ENCODE measurements at places on chromosomes 11 and 22.

GRCh38 chr11:575313-575995 lies 816 bp upstream of the PHRF1 start:
- DNase-seq: no peak

DNA sequence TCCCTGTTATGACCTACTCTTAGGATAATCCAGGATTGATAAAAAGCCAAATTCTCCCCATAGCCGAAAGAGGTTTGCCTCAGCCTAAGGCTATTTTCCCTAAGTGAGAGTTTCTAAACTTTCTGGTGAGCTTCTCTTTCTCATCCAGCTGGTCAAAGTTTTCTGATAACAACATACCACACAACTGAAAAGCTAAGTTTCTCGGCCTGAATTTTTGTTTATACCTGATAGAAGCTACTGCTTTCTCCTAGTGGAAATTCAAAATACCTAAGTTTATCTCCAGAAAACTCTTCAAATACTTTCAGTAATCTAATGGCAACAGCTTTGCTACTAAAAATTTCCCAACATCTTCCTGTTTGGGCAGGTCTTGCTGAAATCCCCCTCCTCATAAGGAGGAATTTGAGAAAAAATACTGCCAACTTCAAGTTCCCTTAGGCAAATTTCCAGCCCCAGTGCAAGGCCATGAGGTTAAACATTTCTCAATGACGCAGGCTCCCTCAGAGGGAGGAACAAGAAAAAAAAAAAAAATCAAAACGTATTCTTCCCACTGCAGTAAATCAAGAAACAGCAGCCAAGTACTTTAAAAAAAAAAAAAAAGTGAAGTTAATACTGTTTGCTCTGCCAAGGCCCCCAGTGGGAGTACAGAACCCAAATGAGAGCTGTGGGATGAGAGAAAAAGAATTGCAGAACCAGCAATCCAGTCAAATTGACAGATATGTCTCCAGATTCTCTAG lies 127.0 kb downstream of the MRTFA start:
- no peak for DNase-seq

- DNase-seq: no peak
Observed at GRCh38 chr22:29243874-29244446, 23.8 kb downstream of the RHBDD3 start.

GRCh38 chr22:45296628-45297297 lies 12.0 kb downstream of the UPK3A start:
- DNase-seq: no peak

DNA sequence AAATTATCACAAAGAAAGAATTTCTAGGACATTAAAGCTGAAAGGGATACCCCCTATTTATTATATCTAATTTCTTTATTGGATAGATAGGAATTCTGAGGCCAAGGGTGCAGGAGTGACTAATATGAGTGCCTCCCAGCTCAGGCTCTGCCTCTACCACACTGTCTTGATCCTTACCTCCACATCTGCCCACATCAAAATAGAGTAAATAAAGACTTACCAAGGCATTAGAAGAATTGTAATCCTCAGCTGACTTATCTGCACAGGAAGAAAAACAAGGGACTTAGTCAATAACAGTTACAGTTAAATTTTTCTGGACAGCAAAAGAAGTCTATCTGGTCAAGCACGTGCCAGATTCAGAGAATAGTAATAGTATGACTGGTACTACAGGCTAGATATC lies 72.6 kb upstream of the GDPD4 start:
- no peak for DNase-seq

GRCh38 chr11:84552791-84553190 lies 1074.4 kb downstream of the DLG2 start:
- DNase-seq: no peak

DNA sequence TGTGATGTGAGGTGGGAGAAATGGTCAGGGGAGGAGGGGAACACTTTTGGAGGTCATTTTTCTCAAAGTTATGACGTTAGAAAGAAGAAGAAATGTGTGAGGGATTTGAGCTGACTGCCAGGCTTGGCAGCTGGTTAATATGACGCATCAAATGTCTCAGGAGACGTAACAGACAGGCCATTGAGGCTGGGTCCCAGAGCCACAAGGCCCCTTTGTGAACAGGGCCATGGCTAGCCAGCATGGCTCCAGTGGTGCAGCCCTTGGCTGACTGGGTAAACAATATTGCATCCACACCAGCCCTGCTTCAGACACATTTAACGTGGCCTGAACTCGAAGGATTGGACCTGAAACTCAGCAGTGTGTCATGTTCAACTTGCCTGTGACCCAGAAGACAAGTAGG lies 34.3 kb downstream of the AMOTL1 start:
- no peak for DNase-seq

DNA sequence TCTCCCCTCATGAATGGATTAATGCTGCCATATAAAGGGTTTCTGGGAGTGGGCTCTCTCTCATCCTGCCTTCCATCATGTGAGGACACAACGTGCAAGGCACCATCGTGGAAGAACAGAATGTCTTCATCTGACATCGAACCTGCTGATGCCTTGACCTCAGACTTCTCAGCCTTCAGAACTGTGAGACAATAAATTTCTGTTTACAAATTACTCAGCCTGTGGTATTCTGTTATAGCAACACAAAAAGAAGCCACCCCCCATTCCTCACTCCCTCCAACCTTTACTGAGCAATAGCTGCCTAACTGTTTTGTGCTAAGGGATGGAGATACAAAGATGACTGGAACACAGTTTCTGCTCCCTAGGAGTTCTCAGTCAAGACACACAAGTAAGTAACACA lies 106.1 kb upstream of the PLET1 start:
- no peak for DNase-seq

- DNase-seq: no peak
Observed at GRCh38 chr11:119843877-119844276, 114.9 kb upstream of the NECTIN1 start.
